ENCODE measurements at places on chromosomes 12 and 14.
A peak's percentile ranks its signal among the peaks of the same experiment; 100 is the strongest.

DNA sequence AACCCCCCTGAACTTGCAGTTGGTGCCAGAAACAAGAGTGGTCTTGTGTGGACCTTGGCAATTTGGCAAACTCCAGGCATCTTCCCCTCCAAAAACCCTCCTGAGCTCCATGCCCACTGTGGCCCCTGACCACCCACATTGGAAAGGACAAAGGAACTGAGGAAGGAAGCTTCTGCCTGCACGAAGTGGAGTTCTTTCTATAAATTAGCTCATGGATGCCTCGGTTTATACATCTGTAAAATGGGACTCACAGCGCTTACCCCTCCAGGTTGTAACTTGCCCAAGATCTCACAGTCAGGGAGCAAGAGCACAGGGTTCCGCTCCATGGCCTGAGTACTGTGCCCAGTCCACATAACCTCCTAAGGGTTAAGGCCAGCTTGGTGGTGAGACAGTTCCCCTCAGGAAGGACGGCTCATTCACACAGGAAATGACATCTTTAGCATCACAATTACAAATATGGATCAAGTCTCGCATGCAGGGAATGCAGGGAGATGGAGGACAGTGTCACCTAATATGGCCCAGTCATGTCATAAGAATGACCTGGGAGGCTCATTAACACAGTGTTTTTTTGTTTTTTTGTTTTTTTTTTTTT, 66.6 kb downstream of the CLMN start:
- no peak for DNase-seq

GRCh38 chr12:122111089-122111641, 32.6 kb downstream of the MLXIP start:
- peak; percentile 91 for DNase-seq

GRCh38 chr14:92655419-92656201, 92.8 kb downstream of the LGMN start:
- no peak for DNase-seq

DNA sequence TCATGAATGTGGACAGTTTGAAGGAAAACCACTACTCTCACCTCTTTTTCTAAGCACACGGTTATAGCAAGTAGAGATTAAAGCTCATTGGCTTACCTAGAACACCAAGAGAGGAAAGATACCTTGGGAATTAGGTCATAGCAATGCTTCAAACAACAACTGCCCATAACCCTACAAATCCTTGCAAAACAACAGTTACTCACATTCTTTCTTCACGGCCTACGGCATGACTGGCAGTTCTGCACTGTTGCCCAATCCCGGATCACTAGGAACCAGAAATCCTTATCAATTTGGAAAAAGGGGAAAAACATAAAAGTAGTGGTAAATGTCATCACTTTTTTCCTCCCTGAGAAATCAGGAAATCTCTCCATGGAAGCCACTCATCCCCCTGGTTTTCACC, 9.6 kb upstream of the ISM2 start:
- no peak for DNase-seq

DNA sequence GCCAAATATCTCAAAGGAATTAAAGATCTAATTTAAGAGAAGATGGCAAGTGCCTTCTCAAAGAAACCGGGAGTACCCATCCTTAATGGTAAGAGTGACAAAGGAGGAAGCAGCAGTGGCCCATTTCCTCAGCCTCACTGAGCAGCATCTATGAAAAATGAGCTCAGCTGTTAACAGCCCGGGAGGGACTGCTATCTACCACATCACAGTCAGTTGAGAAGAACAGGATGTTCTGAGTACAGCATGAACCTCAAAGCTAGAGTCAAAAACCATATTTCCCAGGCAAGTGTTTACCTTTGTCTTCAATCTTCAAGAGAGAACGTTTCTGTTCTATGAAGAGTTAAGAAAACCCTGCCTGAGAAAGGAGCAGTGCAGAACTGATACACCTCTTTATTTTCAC, 115.0 kb downstream of the BTG1 start:
- no peak for DNase-seq

All from HT-29 (cell line).